ENCODE measurements at places on chromosomes 5 and 9. TPM values are rescaled to one million over a fixed set of nuclear protein-coding genes. Genes with fewer than 3 reads are reported as not detected.

DNA sequence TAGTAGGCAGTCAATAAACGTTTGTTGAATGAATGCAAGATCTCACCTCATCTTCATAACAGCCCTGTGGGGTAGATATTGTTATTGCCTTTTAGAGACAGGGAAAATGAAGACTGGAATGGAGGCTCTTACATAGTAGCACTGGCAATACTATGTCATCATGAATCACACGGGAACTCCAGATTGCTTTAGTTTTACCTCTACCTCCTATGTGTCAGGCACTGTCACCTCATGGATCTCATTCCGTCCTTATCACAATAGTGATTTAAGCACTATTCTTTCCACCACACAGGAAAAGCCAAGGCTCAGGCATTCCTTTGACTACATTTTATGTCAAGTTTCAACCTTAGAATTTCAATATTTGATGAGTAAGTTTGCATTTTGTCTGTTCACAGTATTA, 2.9 kb upstream of the EPB41L4B start:
- H3K36me3 ChIP-seq, result no peaks in the 10 kb centered on the region
- no peak for DNase-seq
- no peak overlapping the region for H3K27ac ChIP-seq
- H3K4me1 ChIP-seq, result peaks cover 7% of the 10 kb centered on the region
- peaks cover 20% of the 10 kb centered on the region for H3K27me3 ChIP-seq

GRCh38 chr5:86679949-86680348, 62.2 kb downstream of the COX7C start:
- no peak for DNase-seq
- H3K27ac ChIP-seq, result no peak overlapping the region
- no peaks in the 10 kb centered on the region for H3K27me3 ChIP-seq
- H3K36me3 ChIP-seq, result no peaks in the 10 kb centered on the region

DNA sequence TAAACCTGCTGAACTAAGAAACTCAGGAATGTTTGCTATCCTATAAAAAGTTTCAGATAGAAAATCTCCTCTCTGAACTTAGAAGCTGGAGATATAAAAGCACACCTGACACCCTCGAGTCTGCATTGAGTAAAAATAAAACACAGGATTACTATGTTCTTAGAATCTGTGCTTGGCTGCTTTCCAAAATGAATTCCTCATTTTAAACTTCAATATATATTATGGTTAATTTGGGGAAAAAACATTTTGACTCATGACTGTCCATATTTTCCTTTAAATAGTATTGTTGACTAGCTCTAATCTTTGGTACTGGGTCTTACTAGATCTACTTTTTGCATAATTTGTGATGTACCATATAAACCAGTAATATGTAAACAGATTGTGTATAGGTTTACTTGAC, 36.7 kb downstream of the FBXW2 start:
- no peak overlapping the region for H3K27ac ChIP-seq
- H3K4me1 ChIP-seq, result no peaks in the 10 kb centered on the region
- H3K36me3 ChIP-seq, result peaks cover 9% of the 10 kb centered on the region
- no peaks in the 10 kb centered on the region for H3K27me3 ChIP-seq
- DNase-seq, result no peak
- H3K4me3 ChIP-seq, result no peak overlapping the region

DNA sequence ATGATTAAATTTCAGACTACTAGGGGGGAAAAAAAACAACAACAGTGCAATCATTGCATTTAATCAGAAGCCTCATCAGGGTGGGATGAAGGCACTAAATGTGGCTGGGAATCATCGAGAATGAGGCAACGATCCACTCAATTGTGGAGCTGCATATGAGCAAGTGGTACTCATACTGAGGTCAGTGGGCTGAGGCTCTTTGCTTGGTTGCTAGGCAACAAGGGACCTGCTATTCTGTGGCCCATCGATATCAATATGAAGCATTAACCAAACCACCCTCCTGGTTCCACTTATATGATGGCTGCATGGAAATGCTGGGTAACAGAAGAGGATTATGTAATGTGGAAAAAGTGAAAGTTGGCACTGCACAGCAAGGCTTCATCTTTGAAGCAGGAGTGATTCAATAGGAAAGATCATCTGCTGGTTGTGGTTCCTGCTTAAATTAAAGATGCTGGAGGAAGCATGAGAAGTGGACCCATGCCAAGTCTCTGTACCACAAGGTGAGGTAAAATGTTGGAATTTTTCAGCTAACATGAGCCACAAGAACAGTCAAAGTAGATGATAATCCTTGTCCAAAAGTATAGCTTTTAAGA, 159.8 kb upstream of the HMHB1 start:
- no peak overlapping the region for H3K27ac ChIP-seq
- no peak for DNase-seq
- no peaks in the 10 kb centered on the region for H3K4me1 ChIP-seq
- H3K27me3 ChIP-seq, result no peaks in the 10 kb centered on the region

DNA sequence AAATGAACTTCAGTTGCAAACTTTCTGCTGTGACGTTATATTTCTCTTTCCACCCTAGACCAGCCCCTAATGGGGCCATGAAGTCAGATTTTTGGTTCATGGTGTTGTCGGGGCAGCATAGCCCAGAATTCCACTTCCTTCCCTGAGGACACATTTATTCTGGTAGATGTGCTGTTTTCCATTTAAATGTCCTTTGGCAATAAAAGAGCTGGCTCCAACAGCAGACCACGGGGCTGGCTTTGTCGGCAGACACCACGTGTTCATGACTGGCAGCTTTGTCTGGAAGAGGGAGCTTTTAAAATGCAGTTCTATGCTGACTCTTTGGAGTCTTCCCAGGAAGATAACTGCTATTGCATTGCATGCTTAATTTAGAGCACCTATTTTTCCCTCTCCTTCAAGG, 17.6 kb upstream of the LCP2 start:
- H3K4me3 ChIP-seq, result no peak overlapping the region
- no peaks in the 10 kb centered on the region for H3K27me3 ChIP-seq
- no peaks in the 10 kb centered on the region for H3K36me3 ChIP-seq
- DNase-seq, result peak; percentile 36
- H3K4me1 ChIP-seq, result peaks cover 11% of the 10 kb centered on the region
- no peak overlapping the region for H3K27ac ChIP-seq

PAPPA gene
- total RNA-seq, result 0.65 TPM

PLAC8L1 gene
- not detected for total RNA-seq

Measured in neural progenitor cell (in vitro differentiated cells).